ENCODE measurements at places on chromosomes 13 and 19.

- DNase-seq = no peak
These were observed 20.6 kb downstream of the ZNF701 start for GRCh38 chr19:52590728-52591127.

GRCh38 chr13:98098516-98098915 is 44.4 kb upstream of the FARP1 start:
- no peak for DNase-seq

GRCh38 chr13:113162783-113163685 is 4.6 kb downstream of the PROZ start:
- no peak for DNase-seq

GRCh38 chr13:81987677-81988357 is 1646.9 kb upstream of the SPRY2 start:
- DNase-seq = no peak

- DNase-seq = no peak
These were observed 16.6 kb downstream of the POU4F1 start for GRCh38 chr13:78586706-78587105.

DNA sequence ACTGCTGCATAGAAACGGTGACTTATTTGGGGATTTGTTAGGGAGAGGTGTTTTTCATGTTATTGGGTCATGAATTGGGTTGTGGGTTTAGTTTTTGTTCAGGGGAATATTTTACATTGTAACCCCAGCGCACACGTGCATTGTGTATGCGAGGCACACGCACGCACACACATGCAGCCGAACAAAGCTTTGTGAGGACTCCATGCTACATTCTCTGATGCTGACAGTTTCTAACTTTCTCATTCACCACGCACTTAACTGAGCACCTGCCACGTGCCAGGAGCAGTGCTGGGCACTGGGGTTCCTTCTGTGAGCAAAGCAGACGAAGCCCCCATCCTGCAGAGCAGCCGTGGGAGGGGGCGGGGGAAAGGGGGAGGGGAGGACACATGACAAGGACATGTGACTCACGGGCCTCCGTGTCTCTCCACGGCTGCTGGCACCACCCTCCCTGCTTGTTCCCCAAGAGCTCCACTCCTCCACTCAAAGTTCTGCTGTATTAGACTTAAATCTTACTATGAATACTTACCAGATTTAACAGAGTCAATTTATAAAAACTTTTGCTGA is 55.6 kb downstream of the SLC7A9 start:
- no peak for DNase-seq

GRCh38 chr19:37951816-37952210 is 44.8 kb downstream of the SIPA1L3 start:
- no peak for DNase-seq

- no peak for DNase-seq
These were observed 4.5 kb upstream of the EPSTI1 start for GRCh38 chr13:42996584-42996983.
